PC-9 (cell line): ENCODE measurements at places on chromosomes 2 and 18. TPM values are rescaled to one million over a fixed set of nuclear protein-coding genes. Genes with fewer than 3 reads are reported as not detected.

The PCARE gene
- not detected in 2 replicates for total RNA-seq

The CHPF gene
- total RNA-seq, result 78.2 and 89.7 TPM in 2 replicates

The ZNF396 gene
- total RNA-seq, result 1.9 and 2.0 TPM in 2 replicates

The MAL gene
- total RNA-seq, result 146 and 171 TPM in 2 replicates

The ATP5F1A gene
- 232 and 242 TPM in 2 replicates for total RNA-seq

The B4GALT6 gene
- 3.0 and 5.3 TPM in 2 replicates for total RNA-seq

The TUBA4B gene
- not detected in 2 replicates for total RNA-seq

The TANC1 gene
- 21.2 and 26.0 TPM in 2 replicates for total RNA-seq

The GPR45 gene
- not detected in 2 replicates for total RNA-seq

The ESCO1 gene
- total RNA-seq, result 10.8 and 11.3 TPM in 2 replicates

The SOX11 gene
- not detected in 2 replicates for total RNA-seq

The PIKFYVE gene
- total RNA-seq, result 11.7 and 14.6 TPM in 2 replicates

The IL36RN gene
- total RNA-seq, result 1.0 and 1.7 TPM in 2 replicates

The GCG gene
- total RNA-seq, result not detected in 2 replicates

The MROH2A gene
- 1.4 and 2.9 TPM in 2 replicates for total RNA-seq

The LYPD6B gene
- 10.0 and 12.7 TPM in 2 replicates for total RNA-seq

The RNF152 gene
- total RNA-seq, result 0.20 TPM in 1 of 2 replicates, not detected in the other
